Thyroid gland (tissue), 4 donors: ENCODE measurements at places on chromosomes 3 and 15. TPM values are rescaled to one million over a fixed set of nuclear protein-coding genes. Genes with fewer than 3 reads are reported as not detected.
A peak's percentile ranks its signal among the peaks of the same experiment; 100 is the strongest.

MCTP2 gene
- 54.3 TPM for total RNA-seq

SAMMSON gene
- total RNA-seq, result 0.75 TPM

SLC28A1 gene
- total RNA-seq, result not detected

TPM1 gene
- 184 TPM for total RNA-seq

DNA sequence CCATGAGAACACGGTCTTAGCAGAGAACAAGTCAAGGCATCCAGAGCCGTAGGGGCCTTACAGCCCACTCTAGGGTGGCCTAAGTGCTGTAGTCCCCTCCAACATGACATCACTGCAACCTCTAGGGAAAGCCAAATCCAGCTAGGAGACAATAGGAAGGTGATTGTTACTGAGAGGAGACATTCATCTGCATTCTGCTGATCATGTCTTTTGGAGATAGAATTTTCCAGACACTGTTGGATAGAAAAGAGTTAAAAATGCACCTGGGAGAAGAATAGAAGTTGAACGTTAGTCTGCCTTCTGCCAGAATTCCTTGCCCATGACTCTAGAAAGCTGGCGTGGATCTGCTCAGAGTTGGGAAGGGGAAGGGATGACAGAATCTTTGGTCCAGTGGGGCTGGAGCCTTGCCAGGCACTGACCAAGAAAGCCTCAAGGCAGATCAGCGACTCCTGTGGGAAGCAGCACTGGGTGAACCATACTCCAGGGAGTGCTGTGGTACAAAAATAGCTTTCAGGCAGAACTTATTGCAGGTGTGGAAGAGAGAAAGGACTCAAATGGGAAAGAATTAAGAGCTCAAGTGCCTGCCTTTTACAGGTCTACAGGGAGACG is 44.8 kb upstream of the RAF1 start:
- no peaks in the 10 kb centered on the region for H3K27me3 ChIP-seq
- H3K4me1 ChIP-seq, result no peaks in the 10 kb centered on the region
- H3K36me3 ChIP-seq, result no peaks in the 10 kb centered on the region
- peak; percentile 54 for DNase-seq
- no peak overlapping the region for H3K27ac ChIP-seq
- H3K4me3 ChIP-seq, result no peak overlapping the region

- peak; percentile 64 for DNase-seq
- peak overlapping the region; percentile 52 for H3K4me3 ChIP-seq
- peaks cover 38% of the 10 kb centered on the region for H3K4me1 ChIP-seq
- peak overlapping the region; percentile 93 for H3K27ac ChIP-seq
Observed at GRCh38 chr3:194139071-194139813, 3.3 kb downstream of the HES1 start.

GRCh38 chr15:100250176-100250800 is 91.5 kb downstream of the ADAMTS17 start:
- peaks cover 18% of the 10 kb centered on the region for H3K4me1 ChIP-seq
- H3K36me3 ChIP-seq, result no peaks in the 10 kb centered on the region

DNA sequence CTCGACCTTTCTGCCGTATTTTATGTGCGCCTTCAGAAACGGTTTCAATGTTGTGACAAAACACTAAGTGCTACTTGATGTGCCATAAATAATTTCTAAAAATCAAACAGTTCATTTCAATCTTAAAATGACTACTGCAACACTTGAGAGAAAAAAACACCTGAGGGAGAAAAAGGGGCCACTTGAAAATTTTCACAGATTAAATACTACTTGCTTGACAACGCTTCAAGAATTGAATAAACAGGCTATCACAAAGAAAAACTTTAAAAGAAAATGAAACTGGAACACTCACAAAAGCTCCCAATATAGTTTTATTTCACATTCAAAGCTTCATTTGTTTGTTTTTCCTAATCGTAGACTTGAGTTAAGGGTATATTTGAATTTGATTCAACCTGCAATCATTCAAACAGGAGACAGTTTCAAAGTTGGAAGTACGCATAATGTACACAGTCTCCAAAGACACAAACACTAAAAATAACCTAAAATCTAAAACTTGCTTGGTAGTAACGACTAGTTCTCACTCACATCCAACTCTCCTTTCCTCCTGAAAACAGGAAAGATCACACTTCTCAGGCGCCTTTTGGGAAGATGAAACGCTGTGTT is 380.7 kb downstream of the ERC2 start:
- no peak for DNase-seq
- H3K36me3 ChIP-seq, result no peaks in the 10 kb centered on the region
- peaks cover 16% of the 10 kb centered on the region for H3K4me1 ChIP-seq
- H3K27me3 ChIP-seq, result no peaks in the 10 kb centered on the region
- no peak overlapping the region for H3K27ac ChIP-seq

DNA sequence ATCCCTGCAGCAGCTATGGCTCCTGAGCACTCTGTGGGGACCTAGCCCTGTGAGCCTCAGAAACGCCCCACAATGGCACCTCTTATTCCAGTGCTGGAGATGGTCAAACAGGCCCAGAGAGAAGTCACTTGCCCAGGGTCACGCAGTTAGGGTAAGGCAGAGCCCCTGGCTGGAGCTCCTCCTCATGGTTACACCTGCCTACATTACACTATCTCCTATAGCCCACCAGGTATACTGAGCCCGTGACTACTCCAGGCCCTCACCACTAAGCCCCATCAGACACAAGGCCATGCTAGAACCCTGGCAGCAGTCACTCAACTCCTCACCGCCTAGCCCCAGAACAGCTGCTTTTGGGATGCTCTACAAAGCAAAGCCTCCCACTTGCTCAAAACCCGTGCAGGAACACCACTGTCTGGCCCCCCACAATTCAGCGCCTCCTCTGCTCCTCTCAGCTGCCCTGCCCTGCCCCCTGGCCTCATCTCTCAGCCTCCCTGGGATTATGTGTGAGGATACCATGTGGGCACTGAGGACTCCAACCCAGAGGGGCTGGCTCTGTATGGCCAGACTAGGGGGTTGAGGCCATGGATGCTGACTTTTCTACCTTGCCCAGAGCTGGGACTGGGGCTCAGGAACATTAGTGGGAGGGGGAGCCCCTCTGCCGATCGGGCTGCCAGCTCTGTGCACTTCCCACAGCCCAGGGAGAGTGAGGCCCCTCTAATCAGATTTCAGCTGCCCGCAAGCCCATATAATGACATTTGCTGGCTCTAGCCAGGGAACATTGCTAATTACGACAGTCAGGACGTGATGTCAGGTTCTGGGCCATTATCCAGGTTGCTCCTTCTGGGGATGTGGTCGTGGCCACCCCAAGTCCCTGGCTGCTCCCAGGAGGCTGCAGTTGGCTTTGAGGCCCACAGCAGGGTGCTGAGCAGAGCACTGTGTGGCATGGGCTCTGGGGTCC is 4.0 kb downstream of the NT5DC2 start:
- no peaks in the 10 kb centered on the region for H3K27me3 ChIP-seq
- peaks cover 7% of the 10 kb centered on the region for H3K36me3 ChIP-seq

- no peak overlapping the region for H3K27ac ChIP-seq
- no peaks in the 10 kb centered on the region for H3K4me1 ChIP-seq
- H3K36me3 ChIP-seq, result no peaks in the 10 kb centered on the region
- DNase-seq, result no peak
- H3K4me3 ChIP-seq, result no peak overlapping the region
Observed at GRCh38 chr3:721086-721485, 371.7 kb upstream of the CNTN6 start.

DNA sequence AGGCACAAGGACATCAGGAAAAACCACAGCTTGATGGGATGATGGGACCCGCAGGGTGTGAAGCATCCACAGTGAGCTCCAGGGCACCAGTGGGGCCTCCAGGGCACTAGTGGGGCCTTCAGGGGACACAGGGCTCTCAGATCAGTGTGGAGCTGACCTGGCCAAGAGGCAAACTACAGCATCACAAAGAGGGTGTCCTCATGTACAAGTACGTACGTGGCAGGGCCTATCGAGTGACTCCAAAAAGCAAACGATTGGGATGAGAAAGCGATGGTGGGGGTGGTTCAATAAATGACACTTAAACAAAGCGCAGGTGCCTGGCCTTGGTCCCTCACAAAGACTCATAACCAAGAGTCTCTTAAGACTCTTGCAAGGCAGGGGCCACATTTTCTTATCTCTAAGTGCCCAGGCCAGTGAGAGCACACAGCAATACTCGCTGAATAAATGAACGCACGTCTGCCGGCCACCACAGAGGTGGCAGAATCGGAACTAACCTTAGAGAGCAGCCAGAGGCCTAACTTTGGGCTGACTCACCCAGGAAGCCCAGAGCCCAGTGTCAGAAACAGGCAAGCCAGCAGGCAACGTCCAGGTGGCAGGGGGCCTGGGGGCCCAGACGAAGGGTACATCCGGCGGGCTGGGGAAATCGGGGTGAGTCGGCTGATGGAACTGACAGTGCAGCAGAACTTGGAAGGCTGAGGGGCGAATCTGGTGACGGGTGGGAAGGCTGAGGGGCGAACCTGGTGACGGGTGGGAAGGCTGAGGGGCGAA is 8.7 kb downstream of the PCSK6 start:
- H3K4me3 ChIP-seq, result no peak overlapping the region
- no peaks in the 10 kb centered on the region for H3K4me1 ChIP-seq
- no peaks in the 10 kb centered on the region for H3K27me3 ChIP-seq
- DNase-seq, result no peak
